ENCODE measurements at places on chromosomes 6 and 20.

DNA sequence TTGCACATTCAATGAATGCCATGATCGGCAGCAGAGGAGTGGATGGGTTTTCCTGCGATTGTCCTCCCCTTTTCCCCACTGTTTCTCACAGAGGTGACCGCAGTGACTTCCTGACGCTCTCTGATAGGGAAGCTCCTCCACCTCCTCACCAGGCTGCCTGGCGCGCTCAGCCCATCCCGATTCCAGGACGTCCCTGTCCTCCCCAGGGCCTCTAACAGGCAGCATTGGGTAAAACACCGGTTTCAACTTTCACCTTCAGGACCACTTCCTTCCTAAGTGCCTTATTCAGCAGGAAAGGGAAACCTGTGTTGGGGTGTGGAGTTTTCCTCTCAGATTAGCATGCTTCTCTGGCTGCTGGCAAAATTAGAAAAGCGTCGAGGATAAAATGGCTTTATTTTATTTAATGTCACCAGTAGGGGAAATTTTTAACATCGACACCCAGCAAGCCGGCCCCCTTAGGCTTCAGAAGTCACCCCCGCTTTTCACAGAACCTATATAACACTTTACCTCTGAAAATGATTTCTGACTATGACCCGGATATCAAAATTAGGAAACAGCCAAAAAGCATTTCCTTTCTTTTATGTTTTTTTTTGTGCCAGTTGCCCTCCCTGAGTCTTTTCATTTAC, 570.4 kb upstream of the GJE1 start:
- DNase-seq: no peak

DNA sequence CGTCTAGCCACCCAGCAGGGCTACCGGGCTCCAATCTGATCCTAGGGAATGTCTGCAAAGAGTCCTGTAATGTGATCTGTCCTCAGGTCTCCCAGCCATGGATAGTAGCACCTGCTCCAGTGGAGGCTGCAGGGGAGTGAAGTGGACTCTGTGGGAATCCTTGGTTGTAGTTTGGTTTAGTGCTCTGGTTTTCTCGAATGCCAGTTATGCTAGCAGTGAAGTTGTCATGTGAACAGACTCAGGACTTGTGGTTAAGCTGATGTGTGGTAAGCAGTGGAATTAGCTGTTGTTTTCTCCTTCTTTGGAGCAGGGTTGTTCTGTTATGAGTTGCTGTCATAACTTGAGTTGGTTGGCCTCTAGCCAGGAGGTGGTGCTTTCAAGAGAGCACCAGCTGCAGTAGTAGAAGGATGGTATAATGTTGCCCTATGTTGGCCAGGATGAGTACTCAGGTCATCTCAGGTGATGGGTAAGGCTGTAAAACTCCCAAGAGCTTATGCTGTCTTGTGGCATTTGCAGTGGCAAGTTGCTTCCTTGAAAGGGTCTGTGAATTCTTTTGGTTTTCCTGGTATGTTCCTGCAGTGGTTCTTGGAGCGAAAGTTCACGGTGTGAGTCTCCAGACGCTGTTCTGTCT, 390.2 kb downstream of the UTRN start:
- DNase-seq: peak; percentile 30

DNA sequence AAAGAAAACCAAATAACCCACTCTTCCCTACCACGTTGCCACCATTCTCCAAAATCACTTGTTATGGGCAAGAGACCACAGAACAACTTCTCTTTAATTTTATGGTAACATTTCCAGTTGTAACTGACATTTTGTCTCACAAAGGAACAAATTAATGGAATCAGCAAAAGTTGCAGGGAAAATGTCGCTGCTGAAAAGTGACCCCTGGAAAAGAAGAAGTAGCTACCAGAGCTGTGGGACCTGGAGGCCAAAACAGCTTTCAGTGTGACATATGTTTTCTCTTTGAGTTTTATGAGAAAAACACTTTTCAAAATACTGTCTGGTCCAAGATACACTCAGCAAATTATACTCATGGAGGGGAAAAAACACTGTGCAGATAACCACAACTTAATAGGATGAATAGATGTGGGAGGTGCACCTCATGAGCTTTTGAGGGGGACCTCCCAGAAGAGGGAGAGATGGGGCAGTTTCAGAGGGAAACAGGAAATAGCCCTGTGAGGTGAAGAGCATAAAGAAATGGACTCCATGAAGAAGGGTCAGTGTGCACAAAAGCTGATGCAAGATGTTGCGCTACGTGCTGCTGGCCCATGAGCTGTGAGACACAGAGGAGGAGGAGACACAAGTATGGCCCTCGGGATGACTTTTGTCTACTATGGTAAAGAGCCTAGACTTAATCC, 87.3 kb downstream of the DTNBP1 start:
- no peak for DNase-seq

- DNase-seq: no peak
Observed at GRCh38 chr20:64196847-64197306, 32.6 kb downstream of the MYT1 start.

GRCh38 chr20:50399917-50400704, 110.1 kb upstream of the PTPN1 start:
- no peak for DNase-seq

DNA sequence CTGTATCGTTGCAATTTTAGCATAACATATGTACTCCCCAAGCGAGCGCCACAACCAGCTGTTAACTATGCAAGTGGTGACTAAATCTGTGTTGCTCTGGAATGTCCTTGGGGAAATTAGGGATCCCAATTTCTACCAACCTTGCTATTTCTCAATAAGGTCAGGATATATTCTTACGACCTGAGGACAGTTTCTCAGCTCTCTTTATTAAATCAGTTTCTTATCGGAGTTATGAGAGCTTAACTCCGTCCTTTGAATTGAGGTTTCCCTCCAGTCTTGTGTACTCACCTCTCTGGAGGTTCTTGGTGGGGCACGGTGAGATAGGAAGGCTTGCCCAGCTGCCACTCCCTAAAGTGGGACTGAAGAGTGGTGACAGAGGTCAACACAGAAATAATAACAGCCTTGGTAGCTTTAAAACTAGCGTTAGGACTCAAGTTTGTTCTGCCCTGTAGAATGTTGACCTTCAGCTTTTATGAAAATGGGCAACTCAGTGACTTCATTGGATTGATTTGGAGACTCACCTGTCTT, 694 bp downstream of the MRPS18B start:
- DNase-seq: no peak

- DNase-seq: no peak
Observed at GRCh38 chr6:4344317-4344899, 209.0 kb upstream of the ECI2 start.

- no peak for DNase-seq
Observed at GRCh38 chr20:22692119-22692475, 107.7 kb upstream of the FOXA2 start.

- no peak for DNase-seq
Observed at GRCh38 chr6:123417535-123417934, 219.2 kb downstream of the TRDN start.

Measured in body of pancreas (tissue), 4 donors.